ENCODE measurements at places on chromosomes 5 and 9. TPM values are rescaled to one million over a fixed set of nuclear protein-coding genes. Genes with fewer than 3 reads are reported as not detected.

The TLX3 gene
- total RNA-seq, result not detected

The SAXO1 gene
- not detected for total RNA-seq

The PTPDC1 gene
- 9.6 TPM for total RNA-seq

The CARTPT gene
- not detected for total RNA-seq

The KIAA0825 gene
- 2.4 TPM for total RNA-seq

The TAS2R1 gene
- not detected for total RNA-seq

The GPR150 gene
- total RNA-seq, result not detected

The CDK9 gene
- total RNA-seq, result 37.2 TPM

The HCN1 gene
- 5.5 TPM for total RNA-seq

The PCDHA1 gene
- total RNA-seq, result not detected

The KIF20A gene
- 4.3 TPM for total RNA-seq

The ST8SIA4 gene
- total RNA-seq, result 2.4 TPM

The CTXN3 gene
- not detected for total RNA-seq

The GPR151 gene
- total RNA-seq, result not detected

- DNase-seq, result no peak
Measured at GRCh38 chr5:97194366-97194765, 11.3 kb upstream of the RIOK2 start.

DNA sequence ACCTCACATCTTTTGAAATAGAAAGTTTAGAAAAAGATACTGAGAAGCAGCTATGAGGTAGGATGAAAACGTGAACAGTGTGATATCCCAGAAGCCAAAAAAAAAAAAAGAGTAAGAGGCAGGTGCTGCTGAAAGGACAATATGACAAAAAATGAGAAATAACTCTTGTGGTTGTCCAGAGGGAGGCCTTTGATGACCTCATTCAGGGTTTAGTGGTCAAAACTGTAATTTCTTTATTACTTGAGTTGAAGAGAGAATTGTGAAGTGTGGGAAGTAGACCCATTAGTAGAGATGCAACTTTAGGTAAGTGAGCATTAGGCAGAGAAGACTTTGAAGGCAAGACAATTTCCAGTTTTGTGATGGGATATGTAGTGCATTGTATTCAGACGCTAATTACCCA is 1306.3 kb upstream of the ACO1 start:
- no peak for DNase-seq

DNA sequence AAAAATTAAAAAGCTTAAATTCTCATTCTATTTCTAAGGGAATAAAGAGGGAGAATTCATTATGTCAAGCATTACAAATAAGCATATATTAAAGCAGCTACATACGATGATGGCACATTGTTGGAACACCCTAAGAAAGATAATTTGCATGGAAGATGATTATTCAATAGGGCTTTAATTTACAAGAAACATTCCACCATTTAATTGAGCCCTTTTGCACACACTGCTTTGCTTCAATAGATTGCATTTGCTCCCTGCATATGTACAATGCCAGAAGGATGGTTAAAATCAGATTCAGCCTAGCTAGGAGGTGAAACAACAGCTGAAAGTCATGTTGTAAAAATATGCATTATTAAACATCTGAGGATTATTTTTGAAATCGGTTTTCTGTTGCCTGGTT is 21.8 kb downstream of the KIAA1958 start:
- DNase-seq, result no peak

- no peak for DNase-seq
Measured at GRCh38 chr5:160919626-160920025, 67.6 kb upstream of the ATP10B start.

DNA sequence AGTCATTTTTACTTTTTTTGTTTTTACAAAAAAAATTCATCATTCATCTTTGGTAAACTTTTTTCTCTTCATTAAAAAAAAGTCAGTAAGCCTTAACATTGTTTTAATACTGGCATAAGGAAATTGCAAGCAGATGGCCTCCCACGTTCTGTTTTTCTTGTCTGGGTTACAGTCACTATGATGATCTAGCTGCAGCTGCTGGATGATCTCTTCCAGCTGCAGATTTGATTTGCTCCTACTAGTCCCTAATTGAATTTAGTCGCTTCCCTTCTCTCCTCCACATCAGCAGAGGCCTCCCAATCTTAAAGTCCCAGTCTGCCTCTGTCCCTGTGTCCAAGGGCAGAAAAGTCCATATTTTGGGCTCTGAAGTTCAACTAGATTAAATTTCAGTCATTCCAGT is 106.8 kb upstream of the PTGER4 start:
- DNase-seq, result no peak

DNA sequence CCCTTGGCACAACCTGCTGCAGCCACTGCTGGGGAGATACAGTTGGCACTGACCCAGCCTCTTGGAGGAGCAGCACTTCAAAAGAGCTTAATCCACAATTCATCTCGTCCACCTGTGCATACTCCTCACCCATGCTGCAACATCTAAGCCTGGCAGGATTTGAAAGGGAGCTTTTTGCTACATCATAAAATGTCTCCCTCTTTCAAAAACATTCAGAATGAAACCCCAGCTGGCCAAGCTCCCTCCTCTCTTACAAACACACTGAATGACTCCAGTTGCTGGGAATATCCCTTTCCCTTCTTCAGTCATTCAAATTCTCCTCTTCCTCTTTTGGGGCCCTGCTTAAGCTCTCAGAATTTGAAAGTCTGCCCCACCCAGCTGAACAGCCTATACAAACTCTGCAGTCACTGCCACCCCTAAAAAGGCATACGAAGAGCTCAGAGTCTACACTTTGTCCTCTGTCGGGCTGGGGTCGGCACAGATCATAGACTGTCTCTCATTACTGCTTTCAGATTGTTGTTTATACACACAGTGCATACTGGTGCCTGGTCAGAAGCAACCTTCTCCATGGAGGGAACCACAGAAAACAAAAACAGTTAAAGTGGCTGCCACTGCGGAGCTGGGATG is 8.8 kb upstream of the C5orf15 start:
- no peak for DNase-seq

DNA sequence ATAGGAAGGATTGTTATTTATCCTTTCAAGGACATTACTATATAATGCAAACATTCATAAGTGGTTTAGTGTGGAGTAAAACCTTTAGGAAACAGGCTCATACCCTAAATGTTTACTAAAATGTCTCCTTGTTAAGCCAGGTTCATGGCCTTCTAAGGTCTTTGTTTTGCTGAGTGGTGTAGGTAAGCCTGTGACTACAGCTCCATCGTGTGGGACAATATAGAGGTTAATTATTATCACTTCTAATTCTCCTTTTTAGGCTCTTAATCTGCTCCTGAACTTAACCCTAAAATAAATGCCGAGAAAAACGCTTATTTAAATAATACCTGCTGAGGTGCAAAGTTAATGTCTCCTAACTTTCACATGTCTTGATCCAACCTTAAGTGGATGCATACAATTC is 43.8 kb downstream of the SPINK5 start:
- no peak for DNase-seq

DNA sequence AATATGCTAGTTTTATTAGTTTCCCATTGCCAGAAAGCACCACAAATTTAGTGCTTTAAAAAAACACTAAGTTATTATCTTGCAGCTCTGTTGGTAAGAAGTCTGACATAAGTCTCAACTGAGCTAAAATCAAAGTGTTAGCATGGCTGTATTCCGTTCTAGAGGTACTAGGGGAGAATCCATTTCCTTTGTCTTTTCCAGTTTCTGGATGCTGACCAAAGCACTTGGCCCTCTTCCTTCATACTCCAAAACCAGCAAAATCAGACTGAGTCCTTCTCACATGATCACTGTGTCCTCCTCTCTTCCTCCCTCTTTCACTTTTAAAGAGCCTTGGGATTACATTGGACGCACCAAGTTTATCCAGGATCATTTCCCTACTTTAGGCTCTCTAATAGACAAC is 9.5 kb downstream of the CDH18 start:
- DNase-seq, result no peak

- DNase-seq, result no peak
Measured at GRCh38 chr5:137332296-137332695, 166.8 kb downstream of the SPOCK1 start.

GRCh38 chr9:17342696-17343095 is 207.9 kb downstream of the CNTLN start:
- DNase-seq, result no peak

DNA sequence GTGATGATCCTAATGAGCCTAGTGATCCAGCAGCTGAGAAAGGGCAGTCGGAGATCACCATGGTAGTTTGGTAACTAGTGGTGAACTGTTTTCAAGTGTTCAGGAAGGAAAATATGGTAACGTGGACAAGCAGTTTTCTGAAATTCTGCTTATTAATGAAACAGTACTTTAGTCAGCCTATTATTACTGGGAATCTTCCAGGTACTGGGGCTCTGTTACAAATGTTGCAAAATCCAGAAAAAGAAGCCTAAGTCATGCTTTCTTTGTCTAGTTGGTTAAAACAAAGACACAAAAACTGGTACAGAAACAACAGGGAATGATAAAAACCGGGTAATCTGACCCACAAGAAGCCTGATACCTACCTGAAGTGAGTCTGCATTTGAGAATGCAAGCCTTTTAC is 18.2 kb downstream of the TTC23L start:
- no peak for DNase-seq

- no peak for DNase-seq
Measured at GRCh38 chr5:78495800-78496199, 135.4 kb downstream of the SCAMP1 start.

GRCh38 chr9:96501633-96502538 is 51.9 kb downstream of the HABP4 start:
- no peak for DNase-seq

DNA sequence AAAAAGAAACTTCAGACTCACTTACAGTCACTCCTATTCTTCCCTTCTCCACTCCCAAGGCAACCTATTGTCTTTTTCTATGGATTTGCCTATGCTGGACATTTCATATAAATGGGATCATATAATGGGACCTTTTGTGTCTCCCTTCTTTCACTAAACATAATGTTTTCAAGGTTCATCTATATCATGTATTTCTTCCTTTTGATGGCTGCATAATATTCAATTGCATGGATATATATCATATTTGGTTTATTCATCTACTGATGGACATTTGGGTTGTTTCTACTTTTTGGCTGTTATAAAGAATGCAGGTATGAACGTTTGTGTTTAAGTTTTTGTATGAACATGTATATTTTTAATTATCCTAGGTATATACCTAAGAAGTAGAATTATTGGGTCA is 30.6 kb downstream of the ANKHD1 start:
- DNase-seq, result no peak

GRCh38 chr5:60505373-60506171 is 194.4 kb downstream of the DEPDC1B start:
- no peak for DNase-seq

GRCh38 chr5:1409381-1410110 is 35.7 kb downstream of the SLC6A3 start:
- DNase-seq, result no peak

DNA sequence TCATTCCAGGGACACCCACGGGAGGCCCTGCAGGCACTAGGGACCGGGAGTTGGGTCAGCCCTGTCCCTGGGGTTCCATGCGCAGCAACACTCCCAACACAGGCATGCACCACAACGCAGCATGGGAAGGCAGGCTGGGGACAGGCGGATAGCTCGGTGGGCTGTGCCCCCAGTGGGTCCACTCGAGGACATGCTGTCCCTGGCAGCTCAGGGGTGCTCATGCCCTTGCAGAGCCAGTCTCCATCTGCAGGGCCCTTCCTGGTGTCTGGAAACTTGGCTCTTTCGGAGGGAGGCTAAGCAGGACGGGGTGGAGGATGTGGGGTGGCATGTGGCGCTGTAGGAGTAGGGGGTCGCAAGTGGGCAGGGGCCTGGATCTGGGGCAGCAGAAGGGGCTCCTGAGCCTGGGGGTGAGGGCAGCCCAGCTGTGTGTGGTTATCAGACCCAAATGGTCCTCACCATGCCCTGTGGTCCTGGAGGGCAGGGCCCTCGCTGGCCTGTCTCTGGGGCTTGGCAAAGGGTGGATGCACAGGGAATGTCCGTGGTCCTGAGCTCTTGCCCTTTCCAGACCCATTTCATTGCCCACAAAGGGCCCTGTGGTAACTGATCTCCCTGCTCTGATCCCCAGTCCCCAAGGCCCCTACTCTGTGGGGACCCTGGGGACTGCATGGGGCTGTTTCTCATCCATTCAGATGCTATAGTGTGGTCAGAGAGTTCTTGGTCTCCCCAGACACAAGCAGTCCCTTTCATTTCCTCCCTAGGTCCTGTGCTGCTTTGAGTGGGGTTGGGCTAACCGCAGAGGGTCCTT is 90.3 kb upstream of the PHYKPL start:
- no peak for DNase-seq

- no peak for DNase-seq
Measured at GRCh38 chr9:115035841-115036612, 81.9 kb downstream of the TNC start.

DNA sequence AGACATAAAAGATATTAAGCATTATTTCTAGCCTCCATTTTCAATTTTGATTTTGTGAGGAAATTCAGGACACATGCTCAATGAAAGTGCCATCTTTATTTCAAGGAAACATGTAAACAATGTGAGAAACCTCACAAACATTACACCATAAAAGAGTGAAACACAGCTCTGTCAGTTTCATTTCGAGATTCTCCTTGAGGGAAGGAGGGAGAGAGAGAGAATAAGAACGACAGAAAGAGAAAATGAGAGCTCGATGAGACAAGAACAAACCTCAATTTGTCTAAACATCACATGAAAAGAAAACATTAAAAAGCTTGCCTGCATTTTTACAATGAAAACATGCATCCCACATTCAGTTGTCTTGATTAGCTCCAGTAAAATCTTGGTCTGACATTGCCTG is 553.5 kb upstream of the MEF2C start:
- no peak for DNase-seq

DNA sequence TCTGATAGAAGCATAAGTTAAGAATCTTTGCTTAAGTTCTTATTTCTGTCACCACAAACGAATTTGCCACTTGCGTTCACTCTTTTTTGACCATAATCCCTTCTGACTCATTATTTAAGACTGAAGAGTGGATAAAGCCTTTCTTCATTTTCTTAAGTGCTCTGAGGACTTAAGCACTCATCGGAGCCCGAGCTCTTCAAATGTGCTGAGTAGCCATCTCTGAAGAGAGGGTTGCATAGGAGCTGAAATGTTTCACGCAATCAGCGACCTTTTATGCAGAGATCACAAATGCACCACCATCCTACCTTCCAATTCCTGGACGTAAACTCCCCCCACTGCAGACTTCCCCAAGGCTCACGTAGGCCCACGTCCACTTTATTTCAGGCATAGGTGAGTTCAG is 699.2 kb downstream of the IRX1 start:
- DNase-seq, result no peak

DNA sequence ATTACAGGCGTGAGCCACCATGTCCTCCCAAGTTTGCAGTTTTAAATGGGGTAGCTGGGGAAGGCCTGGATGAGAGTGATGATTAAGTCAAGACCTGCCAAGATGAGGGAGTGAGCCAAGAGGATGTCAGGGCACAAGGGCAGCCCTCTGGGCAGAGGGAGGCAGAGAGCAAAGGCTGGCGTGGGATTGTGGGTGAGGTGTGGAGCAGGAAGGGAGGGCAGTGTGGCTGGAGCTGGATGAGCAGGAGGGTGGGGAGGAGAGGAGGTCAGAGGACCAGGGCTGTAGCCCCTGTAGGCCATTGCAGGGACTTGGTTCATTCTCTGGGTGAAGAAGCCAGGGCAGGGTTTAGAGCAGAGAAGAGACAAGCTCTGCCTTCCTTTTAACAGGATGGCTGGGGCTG is 53.7 kb upstream of the CTNNA1 start:
- DNase-seq, result no peak

Data from right atrium auricular region (tissue), 2 donors.